ENCODE measurements at places on chromosomes 13 and 19.

GRCh38 chr19:35151273-35152065 lies 3.1 kb upstream of the FXYD5 start:
- no peak for DNase-seq

DNA sequence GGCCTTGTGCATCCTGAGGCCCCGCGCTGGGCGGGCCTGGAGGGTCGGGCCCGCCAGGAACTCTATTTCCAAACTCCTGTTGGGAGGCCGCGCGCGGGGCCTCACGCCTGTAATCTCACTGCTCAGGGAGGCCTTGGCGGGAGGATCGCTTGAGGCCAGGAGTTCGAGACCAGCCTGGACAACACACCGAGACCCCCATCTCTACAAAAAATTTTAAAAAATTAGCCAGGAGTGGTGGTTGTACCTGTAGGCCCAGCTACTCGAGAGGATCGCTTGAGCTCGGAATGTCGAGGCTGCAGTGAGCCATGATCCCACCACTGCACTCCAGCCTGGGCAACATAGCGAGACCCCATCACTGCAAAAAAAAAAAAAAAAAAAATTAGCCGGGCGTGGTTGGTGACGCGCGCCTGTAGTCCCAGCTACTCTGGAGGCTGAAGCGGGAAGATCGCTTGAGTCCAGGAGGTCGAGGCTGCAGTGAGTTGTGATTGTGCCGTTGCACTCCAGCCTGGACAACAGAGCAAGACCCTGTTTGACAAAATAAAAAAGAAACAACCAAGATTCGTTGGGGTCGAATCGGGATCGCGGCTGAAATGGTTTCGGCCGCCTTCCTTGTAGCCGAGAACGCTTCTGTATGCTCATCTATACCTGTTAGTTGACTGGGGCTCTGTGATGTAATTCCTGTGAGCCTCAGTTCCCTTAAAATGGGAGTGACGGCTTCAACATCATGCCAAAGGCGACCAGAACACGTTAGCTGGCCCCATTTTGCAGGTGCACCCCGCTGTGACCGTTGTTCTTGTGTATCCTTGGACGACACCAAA lies 636 bp downstream of the SF3A2 start:
- no peak for DNase-seq

DNA sequence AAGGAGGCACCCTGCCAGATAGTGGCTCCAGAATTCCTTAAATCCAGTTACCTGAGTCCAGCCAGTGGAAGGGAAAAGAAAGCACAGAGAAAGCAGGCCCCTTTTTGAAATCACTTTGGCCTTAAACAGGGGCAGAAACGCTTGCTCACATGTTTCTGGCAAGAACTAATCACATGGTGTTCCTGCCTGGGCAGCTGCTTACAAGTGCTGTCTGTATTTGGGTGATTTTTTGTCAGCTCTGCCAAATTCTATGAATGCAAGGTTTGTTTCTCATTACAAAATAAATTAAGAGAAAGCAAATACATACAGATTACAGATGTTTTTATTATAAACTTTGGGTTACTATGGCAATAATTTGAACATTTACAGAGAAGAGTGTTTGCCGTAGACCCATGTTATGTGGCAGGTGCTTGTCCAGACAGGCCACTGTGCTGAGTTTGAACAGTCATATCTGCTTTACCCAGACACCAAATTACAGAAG lies 1237.8 kb downstream of the SLITRK5 start:
- DNase-seq = no peak

GRCh38 chr19:23913931-23914330 lies 755 bp upstream of the ZNF726 start:
- no peak for DNase-seq

DNA sequence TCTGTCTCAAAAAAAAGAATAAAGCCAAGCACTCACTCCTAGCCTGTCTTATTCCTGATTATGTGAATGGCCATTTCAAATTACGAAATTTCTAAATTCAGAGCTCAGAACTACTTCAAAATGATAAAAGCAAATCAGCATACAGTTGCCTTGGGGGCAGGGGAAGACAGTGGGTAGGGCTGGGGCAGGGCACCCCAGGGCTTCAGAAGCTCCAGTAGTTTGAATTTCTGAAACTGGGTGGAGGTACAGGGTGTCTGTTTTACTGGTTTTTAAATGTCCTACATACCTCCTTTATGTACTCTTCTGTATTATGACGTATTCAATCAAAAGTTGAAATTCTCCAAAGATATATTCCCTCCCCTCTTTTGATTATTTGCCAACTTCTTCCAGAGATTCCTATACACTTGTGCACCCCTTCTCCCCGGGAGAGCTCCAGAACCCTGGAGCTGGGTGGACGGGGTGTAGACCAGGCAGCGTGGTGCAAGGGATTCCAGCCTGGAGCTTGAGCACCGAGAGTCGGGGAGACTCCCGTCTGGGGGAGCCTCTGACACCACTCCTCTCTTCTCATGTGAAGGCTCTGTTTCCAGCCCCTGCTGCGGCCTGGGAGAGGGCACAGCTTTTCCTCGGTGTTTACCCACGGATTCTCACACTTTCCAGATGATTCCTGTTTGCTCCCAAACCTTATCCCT lies 84.7 kb upstream of the GPR183 start:
- no peak for DNase-seq

- DNase-seq = no peak
Observed at GRCh38 chr13:84923831-84924230, 875.4 kb downstream of the SLITRK6 start.

DNA sequence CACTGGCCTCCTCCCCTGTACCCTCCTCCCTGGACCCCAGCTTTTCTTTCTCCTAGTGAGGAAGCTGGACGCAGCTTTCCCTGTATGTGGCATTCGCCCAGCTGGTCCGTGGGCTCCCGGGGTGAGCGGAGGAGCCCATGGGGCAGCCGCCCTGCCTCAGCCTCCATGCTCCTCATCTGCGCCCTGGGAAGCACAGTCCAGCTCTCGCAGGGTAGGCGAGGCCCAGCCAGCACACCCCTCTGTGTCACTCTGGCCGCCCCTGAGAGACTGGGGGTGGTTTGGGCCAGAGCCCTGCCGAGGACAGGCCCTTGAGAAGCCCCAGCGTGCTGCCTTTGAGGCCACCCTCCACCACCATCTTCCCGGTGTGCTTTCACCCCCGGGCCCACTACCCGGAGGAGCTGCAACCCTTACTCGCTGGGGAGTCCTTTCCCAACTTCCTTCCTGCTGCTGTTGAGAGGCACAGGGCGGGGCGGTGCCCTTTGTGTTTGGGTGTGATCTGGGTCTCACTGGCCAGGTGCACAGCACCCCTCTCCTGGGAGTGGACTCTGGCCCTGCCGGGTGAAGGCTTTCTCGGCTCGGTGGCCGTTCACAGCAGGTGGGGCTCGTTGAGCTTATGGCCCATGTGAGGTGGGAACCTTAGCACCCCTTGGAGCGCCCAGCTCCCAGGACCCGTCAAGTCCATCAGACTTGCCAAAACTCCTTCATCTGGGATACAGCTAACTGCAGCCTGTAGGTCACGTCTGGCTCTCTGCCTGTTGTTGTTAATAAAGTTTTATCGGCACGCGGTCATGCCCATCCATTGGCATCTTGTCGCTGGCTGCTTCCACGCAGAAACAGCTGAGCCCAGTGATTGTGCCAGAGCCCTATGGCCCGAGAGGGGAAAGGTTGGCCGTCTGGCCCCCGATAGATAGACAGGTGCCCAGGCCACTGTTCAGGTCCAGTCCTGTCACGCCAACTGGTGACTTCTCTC lies 3.2 kb downstream of the NCLN start:
- DNase-seq = no peak

DNA sequence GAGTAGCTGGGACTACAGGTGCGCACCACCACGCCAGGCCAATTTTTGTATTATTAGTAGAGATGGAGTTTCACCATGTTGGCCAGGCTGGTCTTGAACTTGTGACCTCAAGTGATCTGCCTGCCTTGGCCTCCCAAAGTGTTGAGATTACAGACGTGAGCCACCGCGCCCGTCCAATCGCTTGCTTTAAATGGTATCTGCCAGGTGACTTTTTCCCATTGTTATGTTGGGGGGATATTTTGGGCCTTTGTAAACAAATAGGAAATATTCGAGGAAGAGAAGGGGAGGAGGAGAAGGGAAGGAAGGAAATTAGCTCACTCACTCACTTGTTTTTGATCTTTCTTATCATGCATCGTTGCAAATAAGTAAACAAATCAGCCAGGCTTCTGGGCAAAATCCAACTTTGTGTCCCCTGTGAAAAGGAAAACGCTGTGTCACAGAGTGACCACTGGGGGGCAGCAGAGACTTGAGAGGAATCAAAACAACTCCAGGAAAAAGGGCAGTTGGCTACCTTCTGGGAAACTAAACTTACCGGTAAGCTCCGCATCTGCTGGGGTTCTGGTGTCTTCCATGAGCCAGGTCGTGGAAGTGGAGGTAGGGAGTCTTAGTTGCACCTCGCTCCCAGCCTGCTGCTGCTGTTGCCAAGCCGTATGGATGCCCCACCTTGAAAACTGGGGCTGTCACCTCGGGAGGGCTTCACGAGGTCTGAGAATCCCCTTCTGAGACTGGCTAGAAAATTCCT lies 9.3 kb upstream of the RANBP3 start:
- DNase-seq = no peak

DNA sequence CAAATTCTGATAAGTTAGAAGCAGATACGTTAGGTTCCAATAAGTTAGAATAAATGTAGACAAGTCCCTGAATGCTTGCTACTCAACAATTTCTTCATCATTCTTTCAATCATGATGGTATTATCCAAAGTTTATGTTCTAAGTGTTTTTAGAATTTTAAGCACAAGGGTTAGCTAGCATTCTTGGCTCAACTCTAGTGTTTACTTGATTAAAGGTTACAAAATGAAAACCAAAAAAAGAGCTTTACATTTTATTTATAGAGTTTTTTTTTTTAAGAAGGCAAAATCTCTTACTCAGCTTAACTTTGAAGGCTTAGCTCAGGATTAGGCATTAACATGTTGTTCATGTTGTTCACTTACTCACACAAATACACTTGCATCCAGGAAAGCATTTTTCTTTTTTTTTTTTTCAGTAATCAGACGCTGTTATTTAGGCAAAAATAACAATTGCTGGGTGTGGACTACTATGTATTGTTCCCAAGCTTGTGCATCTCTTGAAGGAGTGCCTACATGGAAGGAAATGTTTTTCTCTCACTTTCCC lies 420.6 kb downstream of the DCT start:
- DNase-seq = no peak

DNA sequence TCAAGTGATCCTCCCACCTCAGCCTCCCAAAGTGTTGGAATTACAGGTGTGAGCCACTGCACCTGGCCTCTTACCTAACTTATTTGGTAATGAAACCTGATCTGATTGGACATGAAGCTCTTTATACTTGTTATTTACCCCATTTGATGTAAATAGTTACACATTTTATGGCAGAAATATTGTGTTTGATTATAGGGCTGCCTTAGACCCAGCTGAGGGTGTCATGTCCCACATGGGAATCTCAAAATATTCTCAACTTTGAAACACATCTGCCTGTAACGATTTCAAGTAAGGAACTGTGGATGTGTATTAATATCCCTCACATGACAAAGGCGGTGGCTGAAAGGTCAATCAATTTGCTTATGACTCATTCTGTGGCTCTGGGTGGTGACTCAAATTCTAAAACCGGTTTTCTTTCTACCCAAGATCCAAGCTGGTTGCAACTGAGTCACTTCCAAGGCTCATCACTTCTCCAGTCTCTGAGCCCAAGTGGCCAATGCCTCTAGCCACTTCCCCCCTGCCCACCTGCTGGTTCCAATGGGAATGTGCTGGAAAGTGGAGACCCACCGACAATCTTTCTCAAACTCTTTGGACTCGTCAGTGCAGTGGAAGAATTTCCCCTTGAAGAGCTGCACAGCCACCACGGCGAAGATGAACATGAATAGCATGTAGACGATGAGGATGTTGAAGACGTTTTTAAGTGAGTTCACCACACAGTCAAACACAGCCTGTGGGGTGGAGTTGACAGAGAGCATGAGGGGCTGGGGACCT lies 110.9 kb downstream of the IER2 start:
- DNase-seq = no peak

DNA sequence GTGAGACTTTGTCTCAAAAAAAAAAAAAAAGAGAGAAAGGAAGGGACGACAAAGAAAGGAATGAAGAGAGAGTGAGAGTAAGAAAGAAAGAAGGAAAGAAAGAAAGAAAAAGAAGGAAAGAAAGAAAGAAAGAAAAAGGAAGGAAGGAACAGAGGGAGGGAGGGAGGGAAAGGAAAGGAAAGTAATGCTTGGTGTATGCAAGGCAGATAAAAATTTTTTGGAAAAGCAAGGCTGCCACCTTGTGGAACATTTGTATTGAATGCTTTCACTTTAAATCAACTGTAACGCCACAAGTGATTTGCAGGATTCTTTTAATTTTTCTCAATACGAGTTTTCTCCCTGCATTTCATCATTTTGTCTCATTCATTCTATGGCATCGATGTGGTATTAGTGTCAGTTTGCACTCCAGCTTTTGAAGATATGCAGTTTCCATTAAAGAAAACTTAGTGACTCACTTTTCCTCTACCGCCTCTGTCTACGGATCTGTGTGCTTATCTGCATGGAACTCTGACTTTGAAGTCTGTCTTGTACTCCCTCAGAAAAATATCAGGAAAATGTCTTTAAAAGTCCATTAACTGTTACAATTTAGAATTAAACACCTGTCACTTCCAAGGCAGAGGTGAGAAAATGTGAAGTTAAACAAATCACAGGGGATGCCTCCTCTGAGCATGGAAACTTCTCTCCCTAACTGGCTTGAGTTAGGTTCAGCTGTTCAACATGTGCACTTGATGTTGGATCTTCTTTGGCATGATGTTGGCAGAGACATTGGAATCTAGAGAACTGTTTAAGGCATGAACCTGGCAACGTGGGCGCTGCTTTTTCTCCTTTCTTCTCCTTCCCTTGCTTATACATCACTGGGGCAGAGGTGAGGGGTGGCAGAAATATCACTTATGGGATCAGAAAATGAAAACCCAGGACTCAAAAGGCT lies 20.0 kb upstream of the ZDHHC20 start:
- DNase-seq = no peak

GRCh38 chr13:46743191-46743590 lies 53.8 kb downstream of the ESD start:
- no peak for DNase-seq

GRCh38 chr13:46926916-46927590 lies 30.2 kb upstream of the HTR2A start:
- DNase-seq = no peak

DNA sequence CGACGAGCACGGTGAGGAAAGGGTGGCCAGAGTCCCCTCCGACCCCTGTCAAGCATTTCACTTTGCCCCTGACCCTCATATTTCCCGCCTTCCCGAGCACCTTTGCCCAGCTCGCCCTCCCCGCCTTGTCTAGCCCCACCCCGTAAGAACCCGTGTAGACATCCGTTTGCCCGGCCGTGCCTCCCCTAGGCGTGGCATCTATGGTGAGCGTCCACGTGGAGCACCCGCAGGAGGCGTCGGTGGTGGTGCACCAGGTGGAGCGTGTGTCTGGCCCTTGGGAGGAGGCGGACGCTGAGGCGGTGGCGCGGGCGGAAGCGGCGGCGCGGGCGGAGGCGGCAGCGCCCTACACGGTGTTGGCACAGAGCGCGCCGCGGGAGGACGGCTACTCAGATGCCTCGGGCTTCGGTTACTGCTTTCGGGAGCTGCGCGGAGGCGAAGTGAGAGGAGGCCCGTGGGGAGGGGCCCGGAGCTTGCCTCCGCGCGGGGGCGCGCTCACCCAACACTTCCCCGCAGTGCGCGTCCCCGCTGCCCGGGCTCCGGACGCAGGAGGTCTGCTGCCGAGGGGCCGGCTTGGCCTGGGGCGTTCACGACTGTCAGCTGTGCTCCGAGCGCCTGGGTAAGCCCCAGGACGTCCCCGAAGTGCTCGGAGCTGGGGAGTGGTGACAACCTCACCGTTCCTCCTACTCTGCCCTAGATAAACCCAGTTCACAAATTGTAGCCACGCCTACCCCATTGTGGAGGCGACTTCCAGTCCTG lies 4.2 kb downstream of the LTBP4 start:
- DNase-seq = no peak

GRCh38 chr19:1747285-1748114 lies 5.8 kb upstream of the ONECUT3 start:
- DNase-seq = no peak

- no peak for DNase-seq
Observed at GRCh38 chr19:49149652-49150105, 5.5 kb downstream of the HRC start.
